RKO (cell line): ENCODE measurements at places on chromosomes 12 and 14.

GRCh38 chr14:42565556-42565955, 958.9 kb downstream of the LRFN5 start:
- DNase-seq: no peak

GRCh38 chr14:75249251-75249957, 29.2 kb upstream of the FOS start:
- no peak for DNase-seq

DNA sequence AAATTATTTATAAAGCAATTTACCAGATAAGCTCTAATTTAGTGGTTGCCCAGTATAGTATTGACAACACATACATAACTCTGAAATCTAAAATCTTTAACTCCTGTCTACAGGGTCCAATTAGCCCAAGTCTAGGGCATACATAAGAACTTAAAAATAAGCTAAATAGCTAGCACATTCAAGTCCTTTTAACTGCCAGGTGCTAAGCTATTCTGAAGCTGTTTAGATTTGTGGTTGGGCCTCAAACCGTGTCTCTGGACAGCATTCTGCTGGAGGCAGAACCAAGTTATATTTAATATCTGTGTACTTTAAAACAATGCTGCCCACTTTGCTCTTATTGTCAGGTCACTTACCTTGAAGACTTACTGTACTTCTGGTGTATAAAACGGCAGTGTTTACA, 19.0 kb downstream of the RPS6KA5 start:
- DNase-seq: no peak

DNA sequence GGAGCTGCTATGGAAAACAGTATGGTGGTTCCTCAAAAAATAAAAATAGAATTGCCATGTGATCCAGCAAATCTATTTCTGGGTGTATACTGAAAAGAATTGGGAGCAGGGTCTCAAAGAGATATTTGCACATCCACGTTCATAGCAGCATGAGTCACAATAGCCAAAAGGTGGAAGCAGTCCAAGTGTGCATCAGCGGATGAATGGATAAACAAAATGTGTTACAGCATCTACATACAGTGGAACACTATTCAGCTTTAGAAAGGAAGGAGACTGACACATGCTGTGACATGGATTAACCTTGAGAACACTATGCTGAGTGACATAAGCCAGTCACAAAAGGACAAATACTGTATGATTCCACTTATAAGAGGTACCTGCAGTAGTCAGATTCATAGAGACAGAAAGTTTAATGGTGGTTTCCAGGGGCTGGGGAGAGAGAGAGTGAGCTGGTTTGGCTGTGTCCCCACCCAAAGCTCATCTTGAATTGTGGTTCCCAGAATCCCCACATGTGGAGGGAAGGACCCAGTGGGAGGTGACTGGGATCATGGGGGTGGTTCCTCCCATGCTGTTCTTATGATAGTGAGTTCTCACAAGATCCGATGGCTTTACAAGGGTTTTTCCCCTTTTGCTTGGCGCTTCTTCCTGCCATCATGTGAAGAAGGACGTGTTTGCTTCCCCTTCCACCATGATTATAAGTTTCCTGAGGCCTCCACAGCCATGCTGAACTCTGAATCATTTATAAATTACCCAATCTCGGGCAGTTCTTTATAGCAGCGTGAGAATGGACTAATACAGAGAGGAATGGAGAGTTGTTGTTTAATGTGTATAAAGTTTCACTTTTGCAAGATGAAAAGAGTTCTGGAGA, 17.6 kb upstream of the TBC1D30 start:
- DNase-seq: peak; percentile 15

DNA sequence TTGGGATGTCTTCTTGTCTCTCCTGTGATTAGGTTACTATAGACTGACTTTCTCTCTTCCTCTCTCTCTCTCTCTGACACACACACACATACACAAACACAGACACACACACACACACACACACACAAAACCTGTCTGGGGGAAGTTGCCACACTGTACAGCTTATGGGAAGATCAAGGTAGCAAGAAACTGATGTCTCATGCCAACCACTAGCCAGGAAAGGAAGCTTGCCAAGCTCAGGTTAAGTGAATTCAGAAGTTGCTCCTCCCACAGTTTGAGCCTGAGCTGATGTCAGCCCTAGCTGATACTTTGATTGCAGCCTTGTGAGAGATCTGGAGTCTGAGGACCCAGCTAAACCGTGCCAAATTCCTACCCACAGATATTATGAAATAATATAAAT, 67.1 kb downstream of the PPFIA2 start:
- no peak for DNase-seq

GRCh38 chr12:97474161-97474560, 11.6 kb downstream of the RMST start:
- DNase-seq: no peak

DNA sequence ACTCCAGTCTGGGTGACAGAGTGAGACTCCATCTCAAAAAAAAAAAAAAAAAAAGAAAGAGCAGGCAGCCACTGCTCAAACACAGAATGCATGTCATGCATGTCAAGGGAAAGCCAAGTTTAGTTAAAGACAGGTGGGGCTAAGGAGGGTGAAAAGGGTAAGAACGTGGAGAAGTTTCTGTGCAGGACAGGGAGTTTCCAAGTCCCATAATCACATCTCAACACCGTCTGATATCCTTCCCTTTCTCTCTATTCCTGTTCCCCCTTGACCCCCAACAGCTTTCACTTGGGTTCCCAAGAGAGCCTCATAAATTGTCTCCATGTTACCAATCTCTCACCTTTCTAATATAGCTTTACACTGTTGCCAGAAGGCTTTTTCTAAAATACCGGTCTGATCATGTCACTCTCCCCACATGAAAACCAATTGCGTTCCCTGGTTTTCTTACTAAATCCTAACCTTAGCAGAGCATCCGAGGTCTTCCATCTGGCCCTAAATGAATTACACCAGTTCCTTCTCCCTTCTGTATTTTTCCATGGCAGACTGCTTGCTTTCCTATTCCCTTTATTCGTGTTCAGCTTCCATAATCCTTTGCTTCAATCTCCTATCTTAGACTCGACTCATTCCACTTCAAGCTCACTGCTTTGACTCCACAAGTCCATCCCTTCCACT, 37.0 kb downstream of the LIMA1 start:
- no peak for DNase-seq

DNA sequence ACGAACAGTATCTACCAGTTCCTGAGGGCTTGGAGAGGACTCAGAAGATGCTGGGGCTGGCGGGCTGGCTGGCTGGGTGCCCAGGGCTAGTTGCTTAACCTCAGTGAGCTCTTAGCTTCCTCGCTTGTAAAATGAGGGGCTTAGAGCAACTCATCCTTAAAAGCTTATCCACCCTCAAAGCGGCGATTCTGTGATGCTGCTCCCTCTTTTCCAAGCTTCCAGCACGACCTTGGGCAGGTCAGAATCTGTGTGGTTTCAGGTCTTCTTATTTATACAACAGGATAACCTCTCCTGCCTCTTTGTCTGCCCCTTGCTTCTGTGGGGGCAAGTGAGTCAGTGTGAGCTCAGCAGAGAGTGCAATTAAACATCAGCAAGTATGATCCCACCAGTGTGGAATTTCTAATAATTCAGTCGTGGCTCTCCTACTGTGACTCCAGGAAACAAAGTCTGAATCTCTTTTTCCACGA, 281.8 kb downstream of the KSR2 start:
- DNase-seq: peak; percentile 31

GRCh38 chr14:65351493-65352194, 60.9 kb upstream of the FUT8 start:
- DNase-seq: no peak

DNA sequence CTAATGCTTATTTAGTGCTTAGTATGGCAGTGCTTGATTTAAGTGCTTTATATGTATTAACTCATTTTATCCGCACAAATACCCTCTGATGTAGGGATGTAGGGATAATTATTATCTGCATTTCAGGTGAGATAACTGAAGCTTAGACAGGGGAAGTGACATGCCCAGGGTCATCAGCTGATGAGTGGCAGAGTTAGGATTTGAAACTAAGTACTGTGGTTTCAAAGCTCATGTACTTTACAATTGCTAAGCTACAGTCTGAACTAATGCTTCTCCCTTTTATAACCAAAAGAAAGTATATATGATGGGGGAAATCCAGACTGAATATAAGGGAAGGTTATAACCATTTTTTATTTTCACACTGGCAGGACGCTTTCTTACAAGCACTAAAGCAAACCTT, 229.6 kb upstream of the NAV3 start:
- no peak for DNase-seq

DNA sequence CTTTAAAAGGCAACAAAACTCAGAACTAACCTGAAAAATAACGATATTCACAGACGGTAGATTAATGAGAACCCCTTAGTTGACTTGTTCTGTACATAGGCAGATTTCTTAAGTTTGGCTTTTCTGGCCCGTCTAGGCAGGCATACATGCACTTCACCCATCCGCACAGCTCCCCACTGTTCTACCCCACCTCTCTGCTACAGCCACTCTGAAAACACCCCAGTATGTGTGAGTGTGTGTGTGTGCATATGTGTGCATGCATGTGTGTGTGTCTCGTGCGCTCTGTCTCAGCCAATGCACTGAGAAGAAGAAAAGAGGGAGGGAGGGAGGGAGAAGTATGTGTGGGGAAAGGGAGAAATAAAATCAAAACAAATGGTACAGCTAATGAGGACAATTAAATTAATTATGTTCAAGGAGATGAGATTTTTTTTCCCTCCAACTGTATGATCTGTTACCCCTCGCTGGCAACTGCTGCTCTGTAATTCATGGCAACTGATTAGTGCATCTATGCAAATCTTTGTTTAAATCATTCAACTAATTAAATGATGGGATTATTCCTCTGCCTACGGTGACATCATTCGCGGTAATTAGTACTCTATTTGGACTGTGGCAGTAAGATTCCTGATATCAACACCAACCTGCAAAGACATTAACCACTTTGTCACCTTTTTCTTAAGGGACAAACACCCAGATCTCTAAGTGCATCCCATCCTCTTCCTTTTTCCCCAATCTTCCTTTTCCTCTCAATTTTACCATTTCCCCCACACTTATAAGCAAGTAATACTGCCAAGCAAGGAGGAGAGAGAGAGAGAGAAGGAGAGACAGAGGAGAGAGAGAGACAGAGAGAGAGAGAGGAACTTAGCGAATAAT, 2.2 kb upstream of the LMO3 start:
- DNase-seq: no peak

DNA sequence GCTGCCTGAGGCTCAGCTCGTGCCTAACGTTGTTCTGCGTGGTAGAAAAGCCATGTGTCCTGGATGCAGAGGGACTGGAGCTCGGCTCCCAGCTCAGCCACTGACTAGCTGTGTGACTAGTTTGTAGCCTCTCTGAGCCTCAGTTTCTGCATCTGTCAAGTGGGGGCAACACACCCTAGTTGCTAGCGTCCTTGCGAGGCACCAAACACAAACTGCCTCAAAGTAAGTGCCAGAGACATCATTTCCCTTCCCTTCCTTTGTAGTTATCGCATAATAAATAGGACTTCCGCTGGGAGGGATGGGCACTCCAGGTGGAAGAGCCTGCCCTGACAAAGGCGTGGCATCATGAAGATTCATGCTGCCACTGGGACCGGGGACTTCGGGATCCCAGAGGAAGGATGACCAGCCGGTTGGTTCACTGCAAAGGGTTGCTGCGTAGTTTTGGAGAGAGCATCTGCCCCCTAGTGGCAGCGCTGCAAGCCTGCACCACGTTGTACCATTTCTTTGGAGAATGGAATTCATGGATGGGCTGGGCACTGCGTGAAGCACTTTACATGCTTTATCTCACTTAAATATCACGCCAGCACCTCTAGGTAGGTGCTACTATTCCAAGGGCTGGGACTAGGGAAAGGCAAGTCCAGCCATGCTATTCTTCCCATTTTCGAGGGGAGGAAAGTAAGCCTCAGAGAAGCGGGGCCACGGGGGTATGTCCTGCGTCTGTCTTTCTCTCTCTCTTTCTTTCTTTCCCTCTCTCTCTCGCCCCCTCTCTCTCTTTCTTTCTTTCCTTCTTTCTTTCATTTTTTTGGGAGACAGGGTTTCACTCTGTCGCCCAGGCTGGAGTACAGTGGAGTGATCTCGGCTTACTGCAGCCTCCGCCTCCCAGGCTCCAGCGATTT, 4.6 kb downstream of the CCDC197 start:
- peak; percentile 77 for DNase-seq

GRCh38 chr14:21309238-21309636, 29.4 kb downstream of the RPGRIP1 start:
- no peak for DNase-seq

DNA sequence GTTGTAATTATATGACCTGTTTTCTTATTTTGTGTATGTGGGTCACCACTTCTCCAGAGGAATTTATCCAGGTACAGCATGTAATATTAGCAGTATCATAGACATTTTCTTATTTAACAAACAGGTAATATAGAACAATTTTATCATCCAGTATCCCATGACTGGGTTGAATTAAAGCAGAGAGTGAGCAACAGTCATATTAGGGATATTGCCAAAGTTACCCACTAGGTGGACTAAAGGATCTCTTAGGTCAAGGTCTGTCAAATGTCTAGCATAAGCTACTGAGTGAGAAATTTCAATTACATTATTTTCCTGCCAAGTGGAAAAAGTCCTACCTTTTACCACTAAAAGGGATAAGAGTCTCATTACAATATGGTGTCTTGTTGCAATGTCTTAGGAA, 62.1 kb upstream of the TRIM9 start:
- peak; percentile 66 for DNase-seq
